Naive thymus-derived CD4-positive, alpha-beta T cell (primary cell): ENCODE measurements at places on chromosomes 13 and 19. TPM values are rescaled to one million over a fixed set of nuclear protein-coding genes. Genes with fewer than 3 reads are reported as not detected.
A peak's percentile ranks its signal among the peaks of the same experiment; 100 is the strongest.

The GPR42 gene
- not detected for polyA plus RNA-seq

The CEACAM8 gene
- polyA plus RNA-seq: not detected

DNA sequence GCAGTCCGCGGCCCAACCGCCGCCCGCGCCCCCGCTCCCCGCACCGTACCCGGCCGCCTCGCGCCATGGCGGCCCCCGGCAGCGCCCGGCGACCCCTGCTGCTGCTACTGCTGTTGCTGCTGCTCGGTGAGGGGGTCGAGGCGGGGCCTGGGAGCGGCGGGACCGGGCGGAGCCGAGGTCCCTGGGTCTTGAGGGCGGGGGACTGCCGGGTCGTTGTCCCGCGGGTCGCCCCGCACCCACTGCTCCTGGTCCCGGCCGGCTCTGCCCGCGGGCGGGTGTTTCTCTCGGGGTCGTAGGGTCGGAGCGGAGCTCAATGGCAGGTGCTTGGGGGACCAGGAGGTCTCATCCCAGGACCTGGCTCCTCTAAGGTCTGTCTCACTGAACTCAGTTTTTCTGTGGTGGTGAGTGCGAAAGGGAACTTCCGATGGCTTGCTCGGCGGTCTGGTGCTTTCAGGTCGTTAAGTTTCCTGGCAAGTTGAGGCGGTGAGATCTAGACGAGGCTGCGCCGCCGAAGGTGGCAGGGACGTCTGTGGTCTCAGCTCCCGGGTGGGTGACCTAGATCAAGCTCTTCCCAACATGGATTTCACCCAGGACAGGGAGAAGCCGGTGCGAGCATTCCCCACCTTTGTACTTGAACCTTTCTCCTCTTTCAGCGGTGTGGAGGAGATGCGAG is 467 bp downstream of the LAMP1 start:
- H3K4me1 ChIP-seq: peaks cover 13% of the 10 kb centered on the region
- peak overlapping the region; percentile 75 for H3K4me3 ChIP-seq
- no peaks in the 10 kb centered on the region for H3K36me3 ChIP-seq
- no peaks in the 10 kb centered on the region for H3K27me3 ChIP-seq
- peak; percentile 41 for DNase-seq

GRCh38 chr13:20727856-20728255 is 24.4 kb downstream of the IL17D start:
- H3K27ac ChIP-seq: no peak overlapping the region
- no peaks in the 10 kb centered on the region for H3K4me1 ChIP-seq
- H3K4me3 ChIP-seq: no peak overlapping the region
- H3K36me3 ChIP-seq: peaks cover 6% of the 10 kb centered on the region
- no peak for DNase-seq
- H3K27me3 ChIP-seq: no peaks in the 10 kb centered on the region

- H3K27ac ChIP-seq: no peak overlapping the region
- no peaks in the 10 kb centered on the region for H3K27me3 ChIP-seq
- no peak overlapping the region for H3K4me3 ChIP-seq
- H3K36me3 ChIP-seq: peaks cover 11% of the 10 kb centered on the region
- peaks cover 25% of the 10 kb centered on the region for H3K4me1 ChIP-seq
- no peak for DNase-seq
These were observed 4.8 kb downstream of the RPS16 start for GRCh38 chr19:39430675-39431593.
